K562 (cell line): ENCODE measurements at places on chromosomes 2 and 18. TPM values are rescaled to one million over a fixed set of nuclear protein-coding genes. Genes with fewer than 3 reads are reported as not detected.

Gene SERPINB3
- not detected in 2 replicates for total RNA-seq

Gene SLC16A14
- not detected in 2 replicates for total RNA-seq

GRCh38 chr2:118683460-118683859 is 164.0 kb downstream of the EN1 start:
- no peak overlapping the region for H3K27ac ChIP-seq
- peaks cover 16% of the 10 kb centered on the region for H3K27me3 ChIP-seq
- no peak overlapping the region for H3K4me3 ChIP-seq

DNA sequence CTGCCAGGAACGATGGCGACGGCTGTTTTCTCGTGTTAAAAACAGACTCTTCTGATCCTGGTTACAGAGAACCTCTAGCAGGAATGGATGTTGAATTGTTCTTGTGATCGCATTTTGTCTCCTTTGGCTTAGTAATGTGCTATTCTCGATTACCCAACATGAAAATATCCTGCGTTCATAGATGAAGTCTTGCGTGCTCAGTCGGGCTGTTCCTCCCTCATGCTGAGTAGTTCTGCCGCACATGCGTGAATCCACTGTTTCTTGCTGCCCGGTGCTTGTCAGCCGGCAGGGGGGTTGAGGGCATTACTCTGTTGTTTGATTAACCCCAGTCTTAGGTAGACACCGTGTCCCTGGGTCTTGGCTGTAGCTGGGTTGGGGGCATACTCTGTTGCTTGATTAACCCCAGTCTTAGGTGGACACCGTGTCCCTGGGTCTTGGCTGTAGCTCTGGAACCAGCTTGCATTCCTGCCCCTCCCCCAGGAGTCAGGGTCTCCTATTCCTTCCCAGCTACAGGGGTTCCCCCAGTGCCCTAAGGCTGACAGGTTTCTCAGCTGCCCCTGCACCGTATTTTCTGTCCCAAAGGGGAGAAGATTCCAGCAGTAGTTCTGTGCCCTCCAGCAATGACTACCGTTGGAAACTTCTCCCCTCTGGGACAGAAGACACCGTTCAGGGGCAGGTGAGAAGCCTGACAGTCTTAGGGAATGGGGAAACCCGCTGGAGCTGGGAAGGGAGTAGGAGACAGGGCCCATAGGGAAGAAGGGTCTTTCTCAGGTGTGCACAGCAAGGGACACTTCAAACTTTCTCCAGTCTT is 22.1 kb upstream of the ASB1 start:
- no peaks in the 10 kb centered on the region for H3K27me3 ChIP-seq
- H3K4me3 ChIP-seq = no peak overlapping the region
- no peak overlapping the region for H3K27ac ChIP-seq
- H3K4me1 ChIP-seq = peaks cover 20% of the 10 kb centered on the region
- H3K36me3 ChIP-seq = no peaks in the 10 kb centered on the region
- DNase-seq = no peak

GRCh38 chr2:152363936-152364335 is 29.0 kb downstream of the FMNL2 start:
- no peaks in the 10 kb centered on the region for H3K36me3 ChIP-seq
- H3K27me3 ChIP-seq = 0 out of 3 replicates have a peak, but pooled peaks cover 2% of the 10 kb centered on the region
- no peak overlapping the region for H3K27ac ChIP-seq
- no peak for DNase-seq
- no peaks in the 10 kb centered on the region for H3K4me1 ChIP-seq

Gene RGPD3
- not detected in 2 replicates for total RNA-seq

GRCh38 chr2:177595126-177595845 is 202.7 kb downstream of the AGPS start:
- no peak for DNase-seq
- no peaks in the 10 kb centered on the region for H3K36me3 ChIP-seq
- peaks cover 8% of the 10 kb centered on the region; the same call in 1 of the 3 replicates for H3K4me1 ChIP-seq
- H3K4me3 ChIP-seq = no peak overlapping the region
- no peak overlapping the region for H3K27ac ChIP-seq

GRCh38 chr2:47737-48136 is 1.4 kb upstream of the FAM110C start:
- no peaks in the 10 kb centered on the region; the same call in 2 of the 3 replicates for H3K27me3 ChIP-seq
- no peaks in the 10 kb centered on the region for H3K36me3 ChIP-seq
- no peak for DNase-seq
- H3K27ac ChIP-seq = no peak overlapping the region
- H3K4me1 ChIP-seq = peaks cover 11% of the 10 kb centered on the region; the same call in 1 of the 2 replicates

GRCh38 chr2:31378389-31378788 is 36.2 kb downstream of the XDH start:
- peaks cover 24% of the 10 kb centered on the region for H3K27me3 ChIP-seq
- H3K4me1 ChIP-seq = no peaks in the 10 kb centered on the region
- no peak overlapping the region for H3K27ac ChIP-seq
- H3K36me3 ChIP-seq = no peaks in the 10 kb centered on the region

- DNase-seq = no peak
- no peaks in the 10 kb centered on the region for H3K36me3 ChIP-seq
- peaks cover 11% of the 10 kb centered on the region; the same call in 2 of the 3 replicates for H3K4me1 ChIP-seq
- H3K27me3 ChIP-seq = no peaks in the 10 kb centered on the region
- H3K27ac ChIP-seq = no peak overlapping the region
Measured at GRCh38 chr18:48607056-48607984, 68.5 kb downstream of the CTIF start.

DNA sequence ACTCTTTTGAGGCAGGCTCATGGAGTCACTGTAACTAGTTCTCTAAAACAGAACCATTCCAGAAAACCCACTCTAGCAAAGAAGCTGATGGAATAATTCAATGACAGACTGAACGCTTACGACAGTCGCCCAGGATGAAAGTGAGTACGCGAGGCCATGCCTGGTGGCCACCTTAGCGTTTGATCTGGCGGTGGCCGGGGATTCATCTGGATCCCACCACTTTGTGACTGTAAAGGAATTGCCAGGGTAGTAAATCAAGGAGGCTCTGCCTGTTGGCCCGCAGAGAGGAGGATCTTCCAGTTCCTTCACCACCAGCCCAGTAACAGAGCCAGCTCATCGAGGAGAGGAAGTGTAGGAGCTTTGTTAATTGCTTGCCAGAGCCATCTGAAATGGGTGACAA is 34.6 kb downstream of the GREB1 start:
- DNase-seq = no peak
- no peak overlapping the region for H3K4me3 ChIP-seq
- peaks cover 8% of the 10 kb centered on the region for H3K4me1 ChIP-seq

Gene SKOR2
- not detected in 2 replicates for total RNA-seq
